Myocyte (in vitro differentiated cells): ENCODE measurements at places on chromosomes 16 and 17. TPM values are rescaled to one million over a fixed set of nuclear protein-coding genes. Genes with fewer than 3 reads are reported as not detected.

GRCh38 chr16:50360779-50361178, 8.0 kb downstream of the BRD7 start:
- peak; percentile 39 for DNase-seq

GRCh38 chr17:72152387-72152929, 31.6 kb downstream of the SOX9 start:
- DNase-seq = peak; percentile 21

- peak; percentile 6 for DNase-seq
Measured at GRCh38 chr16:53257001-53257400, 177.3 kb upstream of the RBL2 start.

DNA sequence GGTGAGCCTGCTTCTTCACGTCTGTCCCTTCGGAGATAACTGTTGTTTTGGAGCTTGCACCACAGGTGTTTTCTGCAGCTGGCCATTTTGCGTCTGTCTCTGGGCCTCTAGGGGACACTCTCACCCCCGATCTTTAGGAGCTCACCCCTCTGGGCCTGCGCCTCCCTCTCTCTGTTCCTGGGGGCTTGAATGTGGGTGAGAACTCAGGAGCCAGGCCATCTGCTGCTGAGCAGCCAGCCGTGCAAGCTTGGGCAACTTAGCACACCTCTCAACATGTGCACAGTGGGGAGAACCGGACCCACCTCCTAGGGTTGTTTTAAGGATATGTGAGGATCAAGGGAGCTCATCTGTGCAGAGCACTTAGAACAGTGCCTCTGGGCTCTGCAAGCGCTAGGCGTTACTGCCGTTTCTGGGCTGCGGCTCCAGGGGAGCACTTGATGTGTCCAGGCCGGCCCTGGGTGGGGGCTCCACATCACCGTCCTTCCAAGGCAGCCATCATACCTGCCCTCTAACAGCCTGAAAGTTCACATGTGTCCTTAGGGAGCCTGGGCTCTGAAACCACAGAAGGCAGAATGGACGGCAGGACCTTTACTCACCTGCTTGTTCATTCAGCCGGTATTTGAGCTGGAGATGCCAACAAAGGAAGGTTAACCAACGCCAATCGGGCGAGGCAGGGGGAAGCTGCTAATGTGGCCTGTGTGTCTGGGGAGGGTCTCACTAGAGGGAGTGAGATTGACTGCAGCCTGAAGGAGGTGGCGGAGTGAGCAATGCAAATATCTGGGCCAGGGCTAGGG, 66.3 kb downstream of the MRC2 start:
- no peak for DNase-seq

DNA sequence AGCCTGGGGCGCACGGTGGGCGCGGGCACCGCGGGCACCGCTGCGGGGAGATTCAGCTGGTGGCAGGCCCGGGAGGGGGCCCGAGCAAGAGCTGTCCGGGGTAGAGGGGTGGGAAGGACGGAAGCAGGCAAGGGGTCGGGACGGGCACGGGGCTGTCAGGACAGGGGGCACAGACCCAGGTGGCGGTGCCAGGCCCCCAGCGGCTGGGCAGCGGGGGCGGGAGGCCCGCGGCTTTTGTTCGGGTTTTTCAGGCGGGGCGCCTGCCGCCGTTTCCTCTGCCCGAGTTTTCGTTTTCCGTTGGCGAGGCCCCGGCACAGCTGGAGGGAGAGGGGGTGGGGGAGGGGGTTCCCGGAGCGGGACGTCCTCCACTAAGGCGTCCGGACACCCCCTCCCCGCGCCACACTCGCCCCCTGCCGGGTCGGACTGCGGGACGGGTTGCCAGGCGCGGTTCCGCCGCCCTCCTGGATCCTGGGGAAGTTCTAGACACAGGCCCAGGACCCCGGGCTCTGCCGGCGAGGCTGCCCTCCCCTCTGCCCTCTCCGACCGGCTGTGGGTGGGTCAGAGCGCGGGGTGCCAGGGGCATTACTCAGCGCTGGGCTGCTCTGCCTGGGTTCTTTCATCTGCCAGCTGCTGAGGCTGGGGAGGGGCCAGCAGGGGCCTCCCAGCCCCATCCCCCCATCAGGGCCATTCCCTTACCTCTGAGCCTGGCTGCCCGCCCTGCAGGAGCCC, 543 bp downstream of the ARHGAP23 start:
- DNase-seq = peak; percentile 89

DNA sequence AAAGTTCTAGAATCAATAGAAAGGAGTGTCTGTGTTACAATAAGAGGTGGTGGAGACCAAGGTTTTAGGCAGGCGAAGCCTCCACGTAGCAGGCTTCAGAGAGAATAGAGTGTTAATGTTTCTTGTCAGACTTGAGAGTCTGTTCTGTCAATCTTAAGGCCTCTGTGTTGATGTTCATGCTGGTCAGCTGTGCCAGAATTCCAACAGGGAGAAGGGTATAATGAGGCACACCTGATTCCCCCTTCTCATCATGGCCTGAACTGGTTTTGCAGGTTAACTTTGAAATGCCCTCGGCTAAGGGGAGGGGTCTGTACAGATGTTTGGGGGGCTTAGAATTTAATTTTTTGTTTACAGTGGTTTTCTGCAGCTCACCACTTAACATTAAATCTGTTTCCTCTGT, 46.0 kb downstream of the RNF112 start:
- no peak for DNase-seq

DNA sequence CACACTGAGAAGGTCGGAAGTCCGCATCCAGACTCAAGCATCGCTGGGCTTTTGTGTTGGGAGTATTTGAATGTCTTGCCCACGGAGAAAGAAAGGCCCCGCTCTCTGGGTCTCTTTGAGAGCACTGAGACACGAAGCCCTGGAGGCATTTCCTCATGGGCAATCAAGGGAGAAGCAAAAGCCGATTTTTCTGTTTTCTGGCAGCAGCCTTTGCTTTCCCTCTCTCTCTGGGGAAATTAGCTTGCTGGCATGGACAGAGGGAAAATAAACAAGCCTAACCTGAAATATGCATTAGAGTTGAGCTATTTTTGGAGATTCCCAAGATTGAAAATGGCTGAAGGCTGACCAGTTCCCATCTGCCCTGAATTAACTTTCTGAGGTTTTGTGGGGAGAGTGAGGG, 238.7 kb downstream of the HAPSTR1 start:
- no peak for DNase-seq

- DNase-seq = no peak
Measured at GRCh38 chr17:32546031-32546444, 59.2 kb downstream of the CDK5R1 start.

GRCh38 chr17:17426184-17426583, 50.6 kb upstream of the MED9 start:
- DNase-seq = no peak

DNA sequence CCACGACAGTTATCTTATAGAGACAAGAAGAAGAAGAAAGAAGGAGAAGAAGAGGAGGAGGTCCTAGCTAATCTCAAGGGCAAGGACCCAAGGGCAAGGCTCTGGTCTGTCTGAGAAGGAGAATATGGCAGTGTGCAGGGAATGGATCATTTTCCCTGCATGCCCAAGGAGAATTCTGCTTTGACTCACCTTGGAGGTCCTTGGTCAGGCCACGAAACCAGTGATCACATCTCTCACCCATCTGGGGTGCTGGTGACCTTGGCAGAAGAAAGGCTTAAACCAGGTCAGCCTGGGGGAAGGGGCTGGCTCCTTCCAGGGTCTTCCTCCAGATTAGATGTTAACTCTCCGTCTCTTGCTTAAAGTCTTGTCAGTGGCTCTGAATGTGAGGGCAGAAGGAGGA, 1.6 kb upstream of the FMNL1 start:
- DNase-seq = no peak

GRCh38 chr16:70804153-70804733, 3.3 kb upstream of the VAC14 start:
- peak; percentile 51 for DNase-seq

- DNase-seq = peak; percentile 18
Measured at GRCh38 chr17:30454635-30455034, 22.6 kb upstream of the GOSR1 start.

- peak; percentile 81 for DNase-seq
Measured at GRCh38 chr17:5785867-5786509, 201.7 kb upstream of the NLRP1 start.

DNA sequence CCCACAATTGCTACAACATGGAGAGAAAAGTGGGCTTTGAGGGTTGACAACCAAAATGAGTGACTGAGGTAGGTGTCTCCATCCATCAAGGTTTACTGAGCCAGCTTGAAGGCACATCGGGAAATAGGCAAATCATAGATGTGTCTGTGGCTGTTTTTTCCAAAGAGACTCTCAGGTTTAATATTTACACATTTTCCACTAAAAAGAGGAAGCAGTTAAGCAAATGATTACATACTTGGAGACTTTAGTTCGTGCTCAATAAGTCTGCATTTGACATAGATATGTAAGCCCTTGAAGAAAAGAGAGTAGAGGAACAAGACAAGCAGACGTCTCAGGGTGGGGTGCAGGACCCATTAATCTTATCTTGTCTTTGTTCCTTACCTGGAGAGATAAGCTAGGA, 148.9 kb upstream of the COX10 start:
- DNase-seq = no peak

- DNase-seq = no peak
Measured at GRCh38 chr16:77662246-77662645, 60.1 kb upstream of the NUDT7 start.

DNA sequence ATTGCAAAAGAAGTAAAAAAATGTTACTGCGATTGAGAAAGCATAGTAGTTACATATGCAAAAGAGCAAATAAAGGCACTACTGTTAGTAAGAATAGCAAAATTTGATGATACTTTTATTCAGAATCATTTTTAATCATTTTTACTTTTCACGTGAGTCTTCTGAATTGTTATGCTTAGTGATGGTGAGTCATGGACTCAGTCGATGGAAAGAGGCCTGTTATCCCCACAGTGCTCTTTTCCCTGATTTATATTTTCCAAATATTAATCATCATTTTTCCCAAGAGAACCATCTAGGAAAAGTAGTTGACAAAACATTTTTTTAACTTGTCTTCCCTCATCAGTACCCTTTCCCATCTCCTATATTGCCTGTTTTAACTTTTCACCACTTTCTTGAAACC, 181.1 kb downstream of the CHD9 start:
- no peak for DNase-seq

DNA sequence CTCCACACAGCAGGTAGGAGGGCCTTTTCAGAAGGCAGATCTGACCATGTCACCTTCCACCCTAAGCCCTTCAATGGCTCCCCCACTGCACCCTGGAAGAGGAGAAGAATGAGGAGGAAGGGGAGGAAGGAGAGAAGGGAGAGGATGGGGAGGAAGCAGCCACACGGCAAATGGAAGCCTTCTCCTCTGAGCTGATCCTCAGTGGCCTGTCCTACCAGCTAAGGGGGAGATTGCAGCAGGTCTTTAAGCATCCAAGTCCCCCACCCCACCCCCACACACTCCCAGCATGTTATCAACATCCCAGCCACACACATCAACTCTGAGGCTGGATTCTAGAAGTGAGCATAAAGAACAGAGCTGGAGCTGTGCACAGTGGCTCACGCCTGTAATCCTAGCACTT, 46.2 kb upstream of the RBFOX3 start:
- DNase-seq = no peak

DNA sequence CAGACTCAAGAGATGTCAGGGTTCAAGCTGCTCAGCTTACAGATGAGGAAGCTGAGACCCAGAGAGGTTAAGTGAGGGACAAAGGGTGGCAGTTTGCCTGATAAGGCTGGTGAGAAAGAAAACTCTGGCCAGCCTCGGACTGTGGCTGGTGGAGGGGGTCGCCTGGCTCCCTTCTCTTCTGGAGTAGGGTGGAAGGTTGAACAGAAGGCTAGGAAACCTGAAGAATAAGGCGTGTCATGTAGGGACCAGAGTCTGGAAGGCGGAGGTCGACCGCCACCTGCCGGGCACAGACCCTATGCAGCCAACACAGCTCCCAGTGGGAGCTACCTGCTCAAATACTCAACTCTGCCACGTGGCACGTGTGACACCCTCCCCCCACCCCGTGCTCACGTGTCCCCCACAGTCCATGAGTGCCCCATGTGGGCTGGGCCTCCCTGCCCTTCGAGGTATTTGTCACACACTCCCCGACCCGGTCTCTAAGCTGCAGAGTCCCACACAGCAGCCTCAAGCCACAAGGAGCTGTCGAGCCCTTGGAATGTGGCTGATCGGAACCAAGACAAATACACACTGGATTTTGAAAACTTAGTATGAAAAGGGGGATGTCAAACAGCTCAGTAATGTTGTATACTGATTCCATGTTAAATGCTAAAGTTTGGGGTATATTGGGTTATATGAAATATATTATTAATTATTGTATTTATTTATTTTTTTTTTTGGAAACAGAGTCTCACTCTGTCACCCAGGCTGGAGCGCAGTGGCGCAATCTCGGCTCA, 11.8 kb downstream of the HID1 start:
- peak; percentile 30 for DNase-seq

DNA sequence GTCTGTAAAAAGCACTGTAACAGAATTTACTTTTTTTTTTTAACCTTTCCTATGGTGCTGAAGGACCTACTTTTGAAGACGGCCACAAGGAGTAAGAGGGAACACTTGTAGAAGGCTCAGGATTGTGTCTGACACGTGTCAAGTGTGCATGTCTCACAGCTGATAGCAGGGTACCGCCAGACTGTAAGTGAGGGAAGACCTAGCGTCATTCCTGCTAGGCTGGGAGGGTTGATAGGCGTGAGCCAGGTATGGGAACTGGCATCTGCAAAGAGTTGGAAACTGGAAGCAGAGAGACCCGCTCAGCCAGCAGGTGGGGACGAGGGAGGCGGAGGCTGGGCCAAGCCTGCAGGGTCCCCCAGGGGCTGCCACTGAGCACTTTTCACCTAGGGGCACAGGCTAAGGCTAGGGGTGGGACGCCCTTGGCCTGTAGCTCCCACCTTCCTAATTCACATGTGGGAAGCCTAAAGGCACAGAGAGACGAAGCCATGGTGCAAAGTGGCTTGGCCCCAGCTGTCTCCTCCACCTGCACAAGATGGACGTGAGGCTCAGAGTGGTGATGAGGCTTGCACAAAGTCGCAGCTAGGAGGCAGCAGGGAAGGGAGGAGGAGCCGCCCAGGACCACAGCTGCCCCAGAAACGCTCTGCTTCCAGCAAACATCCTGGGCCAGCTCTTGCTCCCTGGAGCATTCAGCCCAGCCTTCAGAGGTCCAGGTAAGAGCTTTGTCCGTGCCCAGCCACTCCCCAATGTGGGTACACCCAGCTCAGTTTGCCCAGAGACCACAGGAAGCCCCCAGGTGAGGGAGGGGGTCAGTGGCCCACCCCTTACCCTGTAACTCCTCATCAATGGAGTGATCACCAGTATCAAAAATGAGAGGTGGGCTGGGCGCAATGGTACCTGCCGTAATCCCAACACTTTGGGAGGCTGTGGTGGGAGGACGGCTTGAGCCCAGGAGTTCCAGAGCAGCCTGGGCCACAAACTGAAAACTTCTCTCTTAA, 18.9 kb downstream of the VASN start:
- no peak for DNase-seq

- DNase-seq = peak; percentile 57
Measured at GRCh38 chr16:67989322-67990017, 9.2 kb upstream of the DPEP3 start.

Gene CCL4L2
- not detected in 2 replicates for total RNA-seq

Gene KRT12
- not detected in 2 replicates for total RNA-seq

Gene CDH5
- total RNA-seq = not detected in 2 replicates

Gene PPP1R1B
- not detected in 2 replicates for total RNA-seq

Gene SLFN13
- total RNA-seq = 0.37 and 1.1 TPM in 2 replicates

Gene SHISA6
- not detected in 2 replicates for total RNA-seq

Gene RANGRF
- total RNA-seq = 10.6 and 10.9 TPM in 2 replicates

Gene SGSH
- 17.1 and 17.8 TPM in 2 replicates for total RNA-seq
